ENCODE measurements at places on chromosomes 6 and 20. TPM values are rescaled to one million over a fixed set of nuclear protein-coding genes. Genes with fewer than 3 reads are reported as not detected.

Gene LKAAEAR1
- total RNA-seq, result not detected

Gene TUBB1
- total RNA-seq, result 0.18 TPM

Gene DDO
- total RNA-seq, result 2.0 TPM

Gene BACH2
- total RNA-seq, result 4.2 TPM

Gene HEY2
- total RNA-seq, result not detected

Gene GABRR2
- not detected for total RNA-seq

DNA sequence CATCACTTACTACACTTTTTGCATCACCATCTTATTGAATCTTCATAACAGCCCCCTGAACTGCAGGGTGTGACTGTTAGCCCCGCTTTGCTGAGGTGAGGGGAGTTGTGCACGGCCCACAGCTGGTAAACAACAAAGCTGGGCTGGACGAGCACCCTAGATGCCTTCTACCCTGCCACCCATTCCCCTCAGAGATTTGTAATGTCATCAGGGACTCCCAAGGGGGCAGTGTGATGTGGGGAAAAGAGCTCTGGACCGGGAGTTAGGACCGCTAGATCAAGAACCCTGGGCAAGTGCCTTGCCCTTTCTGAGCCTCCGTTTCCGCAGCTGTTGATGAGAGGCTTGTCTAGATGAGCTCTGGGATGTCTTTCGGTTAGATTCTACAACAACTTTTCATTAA lies 20.9 kb downstream of the PKIG start:
- DNase-seq, result no peak

- DNase-seq, result no peak
Measured at GRCh38 chr6:140317950-140318349, 943.5 kb upstream of the CITED2 start.

- no peak for DNase-seq
Measured at GRCh38 chr6:109241199-109241598, 141.1 kb downstream of the CD164 start.

DNA sequence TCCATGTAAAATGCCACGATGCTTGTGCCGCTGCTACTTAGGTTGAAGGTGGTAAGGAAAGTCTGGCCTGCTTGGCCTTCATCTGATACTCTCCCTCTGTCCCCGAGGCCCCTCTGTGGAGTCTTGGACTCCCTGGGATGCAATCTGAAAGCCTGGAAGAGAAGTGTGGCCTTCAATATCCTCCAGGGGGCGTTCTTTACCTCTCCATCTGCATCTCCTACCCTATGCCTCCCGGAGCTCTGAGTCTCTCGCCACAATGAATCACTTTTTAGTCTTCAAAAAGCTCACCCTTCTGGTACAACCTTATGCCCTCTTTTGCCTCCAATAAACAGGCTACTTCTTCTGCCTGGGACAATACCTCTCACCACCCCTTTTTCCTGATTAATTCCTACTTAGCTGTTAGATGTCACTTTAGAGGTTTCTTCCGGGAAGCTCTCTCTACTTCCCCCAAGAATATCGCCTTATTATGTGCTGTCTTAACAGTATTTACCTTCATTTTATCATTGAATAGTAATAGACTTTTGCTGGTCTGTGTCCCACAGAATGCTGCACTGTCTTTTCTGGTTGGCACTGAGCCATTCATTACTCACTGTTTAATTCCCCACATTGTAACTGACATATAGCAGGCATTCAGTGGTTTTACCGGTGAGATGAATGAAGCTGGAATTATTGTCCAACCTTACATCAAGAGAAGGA lies 13.9 kb upstream of the ATG5 start:
- peak; percentile 65 for DNase-seq

DNA sequence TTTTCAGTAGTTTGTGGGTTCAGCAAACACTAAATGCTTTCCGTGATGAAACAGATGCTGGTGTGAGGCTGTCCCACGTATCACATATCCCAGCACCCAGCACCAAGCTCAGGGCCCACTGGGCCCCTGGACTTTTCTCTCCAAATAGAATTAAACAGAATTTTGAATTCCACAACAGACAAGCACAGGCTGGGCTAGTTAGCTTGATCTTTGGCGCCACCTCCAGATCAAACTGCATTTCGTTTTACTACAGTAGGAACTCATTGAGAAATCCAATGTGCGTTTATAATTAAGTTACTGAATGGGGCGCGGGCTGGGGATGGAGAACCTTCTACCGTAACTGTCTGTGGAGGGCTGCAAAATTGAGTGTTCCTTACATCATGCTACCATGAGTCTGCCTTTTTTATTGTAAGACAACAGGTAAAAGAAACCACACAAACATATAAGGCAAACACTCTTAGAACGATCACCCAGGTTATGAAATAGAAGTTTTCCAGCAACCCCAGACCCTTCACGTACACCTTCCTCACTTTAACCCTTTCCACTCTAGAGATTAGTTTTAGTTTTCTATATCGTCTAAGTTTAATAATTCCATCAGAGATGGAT lies 107.8 kb downstream of the ZFP64 start:
- DNase-seq, result peak; percentile 48

- DNase-seq, result no peak
Measured at GRCh38 chr6:160455081-160455480, 106.9 kb downstream of the SLC22A3 start.

DNA sequence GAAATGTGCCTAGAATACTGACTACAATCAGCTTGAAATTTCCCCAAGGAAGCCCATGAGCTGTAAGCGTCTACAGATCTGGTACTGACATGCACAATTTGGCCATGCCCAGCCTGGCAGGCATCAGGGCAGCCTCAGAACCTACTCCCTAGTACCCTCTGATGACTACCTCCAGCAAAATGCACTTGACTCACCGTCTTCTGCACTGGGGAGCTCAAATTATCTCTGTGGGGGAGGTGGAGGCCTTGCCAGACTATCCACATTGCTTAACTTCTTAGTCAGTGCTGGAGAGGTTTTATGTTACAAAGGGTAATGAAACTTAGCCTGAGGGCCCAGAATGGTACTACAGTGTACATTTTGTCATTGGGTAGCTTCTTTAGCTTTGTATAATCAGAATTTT lies 126.0 kb upstream of the ADGRF1 start:
- DNase-seq, result peak; percentile 98

DNA sequence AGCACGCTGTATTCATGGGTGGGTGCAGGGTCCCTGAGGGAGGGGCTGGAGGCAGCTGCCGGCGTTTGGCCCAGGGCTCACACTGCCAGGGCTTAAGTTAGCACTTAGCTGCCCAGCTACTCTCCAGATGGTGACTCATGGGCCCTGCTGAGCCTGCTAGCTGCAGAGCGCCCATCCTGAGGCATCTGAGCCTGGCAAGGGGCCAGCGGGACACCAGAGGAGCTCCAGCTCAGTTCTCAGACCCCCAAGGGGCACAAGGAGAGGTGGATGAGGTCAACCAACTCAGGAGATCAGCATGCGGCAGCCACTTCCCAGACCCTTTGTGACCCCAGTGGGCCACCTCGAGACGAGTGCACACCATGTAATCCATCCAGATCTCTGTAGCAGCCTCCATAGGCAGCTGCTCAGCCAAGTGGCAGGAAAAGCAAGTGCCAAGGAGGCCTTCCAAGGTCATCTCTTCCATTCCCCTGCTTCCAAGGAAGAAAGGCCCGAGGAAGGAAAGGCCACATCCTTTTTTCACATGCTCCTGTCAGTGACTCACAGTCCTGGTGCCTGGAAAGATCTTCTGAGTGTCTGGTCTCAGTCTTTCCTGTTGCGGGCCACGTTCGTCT lies 35.3 kb downstream of the FOXP4 start:
- DNase-seq, result peak; percentile 83

DNA sequence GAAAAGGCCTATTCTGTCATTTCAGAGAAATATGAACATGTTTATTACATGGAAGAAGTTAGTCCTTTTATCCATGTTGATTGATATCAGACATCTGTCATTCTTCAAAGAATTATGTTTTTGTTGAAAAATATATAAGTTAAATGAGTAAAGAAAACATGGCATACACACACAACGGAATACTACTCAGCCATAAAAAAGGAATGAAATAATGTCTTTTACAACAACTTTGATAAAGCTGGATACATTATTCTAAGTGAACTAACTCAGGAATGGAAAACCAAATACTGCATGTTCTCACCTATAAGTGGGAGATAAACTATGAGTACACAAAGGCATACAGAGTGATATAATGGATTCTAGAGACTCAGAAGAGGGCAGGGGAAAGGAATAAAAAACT lies 9.3 kb downstream of the FKBP5 start:
- no peak for DNase-seq

GRCh38 chr6:136521427-136521826 lies 28.8 kb downstream of the MAP7 start:
- no peak for DNase-seq

GRCh38 chr6:3229566-3230178 lies 2.2 kb upstream of the TUBB2B start:
- no peak for DNase-seq

DNA sequence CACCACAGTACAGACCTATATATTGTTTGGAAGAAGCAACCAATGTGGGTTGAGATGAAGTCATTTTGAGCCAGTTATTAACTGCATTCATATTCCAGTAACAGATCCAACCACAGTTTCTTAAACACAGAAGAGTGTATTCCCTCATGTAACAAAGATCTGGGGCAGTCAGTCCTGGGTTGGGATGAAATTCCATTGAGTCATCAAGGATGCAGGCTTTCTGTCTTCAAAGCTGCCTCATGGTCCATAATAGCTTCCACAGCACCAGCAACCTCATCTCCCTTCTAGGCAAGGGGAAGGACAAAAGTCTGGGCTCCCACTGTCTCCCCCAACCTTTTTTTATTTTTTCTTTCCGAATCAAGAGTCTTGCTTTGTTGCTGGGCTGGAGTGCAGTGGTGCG lies 2.9 kb upstream of the SOD2 start:
- DNase-seq, result no peak

DNA sequence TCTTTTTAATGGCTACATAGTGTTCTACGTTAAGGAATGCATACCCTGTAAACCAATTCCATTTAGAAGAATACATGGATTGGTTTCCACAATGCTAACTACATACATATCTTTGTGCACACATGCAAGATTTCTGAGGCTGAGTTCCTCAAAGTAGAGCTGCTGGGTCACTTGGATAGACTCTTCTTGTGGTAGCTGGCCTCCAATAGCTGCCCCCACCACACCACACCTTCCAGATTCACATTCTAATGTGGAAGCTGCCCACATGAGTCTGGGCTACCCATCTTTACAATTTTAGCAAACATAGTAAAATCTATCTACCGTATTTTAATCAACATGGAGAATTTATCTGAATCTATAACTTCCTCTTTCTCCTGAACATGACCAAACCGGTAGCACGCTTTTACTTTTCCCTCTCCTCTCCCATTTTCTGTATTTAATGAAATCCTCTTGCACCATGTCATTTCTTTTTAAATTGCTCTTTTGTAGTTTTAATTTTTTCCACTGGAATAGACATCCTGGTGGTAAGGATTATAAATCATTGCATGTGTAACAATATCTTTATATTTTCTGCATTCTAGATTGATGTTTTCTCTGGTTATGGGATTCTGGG lies 74.7 kb upstream of the CITED2 start:
- DNase-seq, result no peak

- no peak for DNase-seq
Measured at GRCh38 chr6:132525866-132526265, 12.2 kb upstream of the TAAR9 start.

GRCh38 chr20:61119273-61119672 lies 132.8 kb upstream of the CDH4 start:
- no peak for DNase-seq

DNA sequence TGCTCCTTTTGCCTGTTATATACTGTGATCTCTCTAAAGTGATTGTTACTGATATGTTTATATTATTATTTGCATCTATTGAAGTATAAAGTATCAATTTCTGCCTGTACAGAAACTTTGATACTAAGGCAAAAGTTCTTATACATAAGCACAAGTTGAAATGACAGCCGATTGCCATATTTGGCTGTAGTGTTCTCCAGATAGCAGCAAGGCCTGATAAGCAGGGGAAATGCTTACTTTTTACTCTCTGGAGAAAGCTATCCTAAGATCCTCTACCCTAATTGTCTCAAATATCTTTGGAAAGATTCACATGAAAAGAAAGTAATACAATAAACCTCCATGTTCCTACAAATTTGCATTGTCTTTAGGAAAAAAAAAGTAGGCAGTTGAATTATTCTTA lies 31.4 kb downstream of the SENP6 start:
- no peak for DNase-seq

DNA sequence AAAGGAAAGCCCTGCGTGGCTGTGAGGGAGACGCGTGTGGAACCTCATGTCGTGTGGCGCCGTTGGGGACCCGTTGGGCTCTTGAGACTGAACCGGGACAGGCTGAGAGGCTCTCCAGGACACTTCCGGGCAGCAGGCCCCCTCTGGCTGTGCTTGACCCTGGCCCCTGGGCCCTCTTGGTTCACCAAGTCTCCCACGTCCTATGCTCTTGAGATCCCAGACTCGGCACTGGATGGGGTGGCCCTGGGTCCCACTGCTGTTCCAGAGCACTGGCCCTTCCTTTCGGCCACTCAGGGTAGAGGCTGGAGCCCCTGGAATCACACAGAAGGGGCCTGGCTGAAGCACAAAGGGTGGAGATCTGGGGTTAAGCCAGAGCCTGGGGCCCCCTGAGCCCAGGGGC lies 30.4 kb downstream of the NTSR1 start:
- no peak for DNase-seq

DNA sequence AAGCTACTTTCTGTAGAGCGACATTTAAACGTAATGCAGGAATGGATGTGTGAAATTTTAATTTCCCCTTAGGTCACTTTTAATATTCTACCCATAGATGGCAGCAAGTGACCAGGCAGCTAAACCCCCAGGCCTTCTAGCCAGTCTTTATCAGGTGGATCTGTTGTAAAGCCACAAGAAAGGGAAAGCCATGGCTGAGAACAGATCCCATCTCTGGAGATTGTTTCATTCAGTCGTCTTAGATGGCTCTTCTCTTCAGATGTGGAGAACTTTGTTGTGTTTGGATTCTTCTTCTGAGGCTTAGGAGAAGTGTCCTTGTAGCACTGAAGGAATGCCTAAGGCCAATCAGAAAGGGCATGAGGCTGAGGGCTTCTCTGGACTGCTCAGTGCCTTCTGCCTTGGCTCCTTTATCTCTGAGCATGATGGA lies 15.8 kb upstream of the RNF182 start:
- peak; percentile 54 for DNase-seq

- DNase-seq, result no peak
Measured at GRCh38 chr20:20609522-20609921, 102.9 kb downstream of the RALGAPA2 start.
